ENCODE measurements at places on chromosomes 6 and 20.
A peak's percentile ranks its signal among the peaks of the same experiment; 100 is the strongest.

GRCh38 chr6:4258733-4259132 lies 123.4 kb upstream of the ECI2 start:
- DNase-seq, result no peak

GRCh38 chr6:38134704-38135088 lies 315.2 kb downstream of the ZFAND3 start:
- no peak for DNase-seq

- DNase-seq, result no peak
Observed at GRCh38 chr6:924661-925060, 231.7 kb upstream of the EXOC2 start.

GRCh38 chr6:166852451-166852975 lies 103.8 kb downstream of the RNASET2 start:
- no peak for DNase-seq

- DNase-seq, result no peak
Observed at GRCh38 chr6:3309391-3310050, 50.8 kb downstream of the PSMG4 start.

DNA sequence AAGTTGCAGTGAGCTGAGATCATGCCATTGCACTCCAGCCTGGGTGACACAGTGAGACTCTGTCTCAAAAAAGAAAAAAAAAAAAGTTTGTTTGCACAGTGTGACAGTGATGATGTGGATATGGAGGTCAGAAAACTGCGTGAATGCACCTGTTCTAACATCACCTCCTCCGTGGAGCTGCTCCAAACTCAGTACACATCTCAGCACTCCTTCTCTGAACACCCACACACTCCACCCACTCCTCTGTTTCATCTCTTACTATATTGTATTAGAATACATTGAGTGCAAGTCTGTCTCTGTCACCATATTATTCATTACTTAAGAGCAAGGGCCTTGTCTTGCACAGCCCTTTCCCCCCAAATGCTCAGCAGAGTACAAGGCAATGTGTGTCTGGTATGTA lies 51.5 kb upstream of the ENPP4 start:
- no peak for DNase-seq

GRCh38 chr6:36676141-36677058 lies 2.1 kb upstream of the CDKN1A start:
- DNase-seq, result no peak

- no peak for DNase-seq
Observed at GRCh38 chr20:23027721-23028120, 7.4 kb upstream of the SSTR4 start.

GRCh38 chr20:40476461-40476860 lies 212.6 kb downstream of the MAFB start:
- DNase-seq, result no peak

DNA sequence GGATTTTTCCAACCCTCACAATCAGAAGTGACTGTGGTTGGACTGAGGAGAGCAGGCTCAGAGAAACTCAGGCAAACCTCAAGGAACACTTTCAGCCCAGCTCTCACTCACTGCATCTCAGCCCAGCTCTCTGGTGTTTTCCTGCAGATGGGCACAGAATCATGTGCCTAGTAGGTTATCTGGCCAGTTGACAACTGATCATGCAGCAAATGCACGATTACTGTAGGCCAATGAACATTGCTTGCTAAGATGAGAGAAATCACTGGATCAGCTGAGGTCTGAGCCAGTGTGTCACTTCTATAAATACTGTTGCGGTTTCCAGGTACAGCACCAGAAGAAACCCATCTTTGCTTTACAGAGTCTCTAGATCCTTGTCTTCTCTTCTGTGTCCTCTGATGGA lies 540.5 kb downstream of the CD83 start:
- no peak for DNase-seq

- no peak for DNase-seq
Observed at GRCh38 chr6:148085631-148086331, 256.9 kb upstream of the SASH1 start.

GRCh38 chr6:70725817-70726415 lies 58.2 kb downstream of the SMAP1 start:
- DNase-seq, result no peak

DNA sequence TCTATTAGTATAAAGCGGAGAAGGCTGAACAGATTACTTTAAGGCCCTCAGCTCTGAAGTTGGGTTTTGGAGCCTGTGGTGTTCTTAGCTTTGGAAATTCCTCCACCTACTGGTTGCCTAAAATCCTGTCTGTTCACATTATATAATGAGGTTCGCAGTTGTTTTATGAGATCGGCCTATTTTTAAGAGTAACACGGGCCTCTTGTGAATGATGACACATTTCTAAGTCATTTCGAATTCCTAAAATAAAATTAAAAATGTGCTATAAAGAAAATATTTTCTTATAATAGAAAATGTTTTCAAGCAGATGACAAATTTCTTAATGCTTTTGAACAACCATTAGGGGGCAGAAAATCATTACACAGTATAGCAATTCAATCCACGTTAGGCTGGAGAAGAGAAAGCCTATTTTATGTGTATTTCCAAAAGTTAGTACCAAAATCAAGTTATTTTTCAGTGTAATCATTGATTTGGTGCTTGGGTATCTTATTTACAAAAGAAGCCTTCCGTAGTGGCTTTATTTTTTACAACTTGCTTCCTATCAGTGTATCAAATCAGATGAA lies 15.8 kb upstream of the FAM8A1 start:
- DNase-seq, result peak; percentile 67

- DNase-seq, result no peak
Observed at GRCh38 chr6:12916006-12916405, 199.4 kb downstream of the PHACTR1 start.

DNA sequence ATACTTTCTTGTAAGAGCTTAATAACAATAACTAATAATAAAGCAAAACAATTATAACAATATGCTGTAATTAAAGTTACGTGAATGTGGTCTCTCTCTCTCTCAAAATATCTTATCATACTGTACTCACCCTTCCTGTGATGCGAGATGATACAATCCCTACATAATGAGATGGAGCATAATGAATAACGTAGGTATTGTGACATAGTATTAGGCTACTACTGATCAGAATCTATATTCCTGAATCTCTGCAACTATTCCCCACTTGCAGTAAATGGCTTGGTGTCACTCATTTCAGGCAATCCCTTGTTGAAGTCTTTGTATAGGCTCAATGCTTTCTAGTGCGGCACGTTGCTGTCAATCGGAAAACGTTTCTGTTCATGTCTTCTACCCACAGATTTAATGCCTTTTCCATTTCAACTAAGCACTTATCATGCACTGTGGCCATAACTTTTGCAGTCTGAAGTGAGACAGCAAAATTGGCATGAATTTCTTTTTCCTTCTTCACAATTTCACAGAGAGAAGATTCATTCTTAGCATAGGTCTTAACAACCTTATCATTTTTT lies 32.3 kb downstream of the MOXD1 start:
- no peak for DNase-seq

GRCh38 chr6:98454809-98455322 lies 379.5 kb upstream of the POU3F2 start:
- DNase-seq, result no peak

DNA sequence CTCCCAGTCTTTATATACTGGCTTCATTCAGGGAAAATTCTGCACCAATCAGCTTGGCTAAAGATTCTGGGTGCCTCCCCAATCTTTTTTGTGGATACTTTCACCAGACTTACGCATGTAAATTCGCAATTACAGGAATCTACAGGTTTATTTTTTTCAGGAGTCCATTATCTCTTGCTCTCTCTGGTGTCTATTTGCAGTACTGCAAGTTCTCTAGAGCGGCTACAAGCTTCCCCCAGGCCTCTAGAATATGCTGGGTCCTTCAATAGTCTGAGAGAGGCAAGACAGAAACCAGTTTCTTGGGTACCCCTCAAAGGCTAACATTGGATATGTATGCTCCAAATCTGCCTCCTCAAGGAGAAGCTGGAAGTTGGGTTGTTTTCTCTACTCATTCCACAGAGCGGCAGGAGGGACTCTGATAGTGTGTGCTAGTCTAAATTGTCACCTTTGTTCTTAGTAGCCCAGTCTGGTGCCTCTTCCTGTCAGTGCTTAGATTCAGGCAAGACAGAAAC lies 58.5 kb downstream of the SUN5 start:
- DNase-seq, result no peak

DNA sequence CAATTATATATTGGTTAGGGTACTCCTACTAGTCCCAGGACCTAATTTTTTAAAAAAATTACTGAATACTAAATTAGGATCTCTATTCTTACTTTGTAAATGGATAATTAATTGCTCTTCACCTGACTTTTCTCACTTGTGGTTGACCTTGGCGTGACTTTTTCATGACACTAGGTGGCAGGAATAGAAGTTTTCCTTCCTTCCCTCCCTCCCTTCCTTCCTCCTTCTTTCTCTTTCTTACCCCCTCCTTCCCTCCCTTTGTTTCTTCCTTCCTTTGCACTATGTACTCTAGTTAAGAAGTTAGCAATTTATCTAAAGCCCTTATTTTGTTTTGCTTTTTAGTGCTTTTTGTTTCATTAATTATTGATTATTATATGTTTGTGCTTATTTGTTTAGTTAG lies 20.4 kb upstream of the HBS1L start:
- no peak for DNase-seq

DNA sequence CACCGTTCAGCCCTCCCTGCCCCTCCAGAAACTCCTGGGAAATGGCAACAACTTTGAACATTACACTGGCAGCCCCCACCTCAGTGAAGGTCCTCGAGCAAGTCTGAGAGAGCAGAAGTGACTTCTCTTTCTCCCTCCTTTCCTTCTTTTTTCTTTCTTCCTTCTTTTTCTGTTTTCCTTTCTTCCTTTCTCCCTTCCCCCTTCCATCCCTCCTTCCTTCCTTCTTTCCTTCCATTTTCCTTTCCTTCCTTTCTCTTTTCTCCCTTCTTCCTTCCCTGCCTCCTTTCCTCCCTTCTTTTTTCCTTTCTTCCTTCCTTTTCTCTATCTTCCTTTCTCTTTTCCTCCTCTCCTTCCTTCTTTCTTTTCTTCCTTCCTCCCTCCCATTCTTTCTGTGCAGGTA lies 162.7 kb downstream of the UNC5CL start:
- DNase-seq, result no peak

- no peak for DNase-seq
Observed at GRCh38 chr6:115681978-115682775, 378.5 kb downstream of the FRK start.

- DNase-seq, result no peak
Observed at GRCh38 chr6:158854214-158855101, 35.3 kb upstream of the EZR start.

DNA sequence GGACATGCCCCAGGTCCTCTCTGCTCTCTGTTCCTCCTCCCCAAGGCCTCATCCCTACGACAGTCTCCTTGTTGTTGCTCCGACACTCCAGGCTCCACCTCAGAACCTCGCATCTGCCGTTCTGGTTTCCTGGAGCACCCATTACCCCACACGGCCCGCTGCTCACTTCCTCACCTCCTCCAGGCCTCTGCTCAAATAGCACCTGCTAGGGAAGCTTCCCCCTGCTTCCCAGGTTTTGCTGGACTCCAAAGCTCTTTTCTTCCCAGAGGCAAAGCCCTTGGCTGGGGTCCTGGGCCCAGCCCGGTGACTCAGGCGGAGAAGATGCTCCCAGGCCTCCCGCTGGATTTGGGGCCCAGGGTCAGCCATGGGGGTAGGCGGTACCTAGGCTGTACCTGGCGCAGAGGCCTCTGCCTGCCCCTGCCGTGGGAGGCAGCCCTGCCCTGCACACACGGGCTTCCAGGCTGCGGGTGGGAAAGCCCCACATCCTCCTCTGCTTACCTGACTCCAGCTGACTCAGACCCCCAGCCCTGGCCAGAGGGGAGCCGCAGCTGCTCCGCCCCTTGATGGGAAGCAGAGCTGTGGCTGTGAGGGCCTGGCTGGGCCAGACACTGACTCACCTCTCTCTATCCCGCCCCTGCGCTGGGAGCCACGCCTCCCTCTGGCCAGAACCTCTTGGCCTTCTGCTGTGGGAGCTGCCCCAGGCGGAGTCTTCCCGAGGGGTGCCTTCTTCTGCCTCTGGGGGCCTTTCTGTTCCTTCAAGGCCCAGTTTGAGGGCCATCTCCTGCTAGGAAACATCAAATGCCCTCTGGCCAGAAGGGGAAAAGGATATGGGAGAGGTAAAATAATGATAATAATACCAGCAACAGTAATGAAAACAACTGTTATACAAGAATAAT lies 130.5 kb downstream of the CEBPB start:
- peak; percentile 97 for DNase-seq

- DNase-seq, result no peak
Observed at GRCh38 chr6:135258970-135259369, 77.9 kb downstream of the MYB start.

DNA sequence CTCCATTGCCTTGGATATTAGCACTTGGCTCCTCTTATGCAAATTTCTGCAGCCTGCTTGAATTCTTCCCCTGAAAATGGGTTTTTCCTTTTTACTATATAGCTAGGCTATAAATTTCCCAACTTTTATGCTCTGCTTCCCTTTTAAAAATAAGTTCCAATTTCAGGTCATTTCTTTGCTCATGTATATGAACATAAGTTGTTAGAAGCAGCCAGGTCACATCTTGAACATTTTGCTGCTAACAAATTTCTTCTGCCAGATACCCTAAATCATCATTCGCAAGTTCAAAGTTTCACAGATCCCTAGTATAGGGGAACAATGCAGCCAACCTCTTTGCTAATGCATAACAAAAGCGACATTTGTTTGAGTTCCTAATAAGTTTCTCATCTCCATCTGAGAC lies 34.5 kb upstream of the ENPP4 start:
- no peak for DNase-seq

DNA sequence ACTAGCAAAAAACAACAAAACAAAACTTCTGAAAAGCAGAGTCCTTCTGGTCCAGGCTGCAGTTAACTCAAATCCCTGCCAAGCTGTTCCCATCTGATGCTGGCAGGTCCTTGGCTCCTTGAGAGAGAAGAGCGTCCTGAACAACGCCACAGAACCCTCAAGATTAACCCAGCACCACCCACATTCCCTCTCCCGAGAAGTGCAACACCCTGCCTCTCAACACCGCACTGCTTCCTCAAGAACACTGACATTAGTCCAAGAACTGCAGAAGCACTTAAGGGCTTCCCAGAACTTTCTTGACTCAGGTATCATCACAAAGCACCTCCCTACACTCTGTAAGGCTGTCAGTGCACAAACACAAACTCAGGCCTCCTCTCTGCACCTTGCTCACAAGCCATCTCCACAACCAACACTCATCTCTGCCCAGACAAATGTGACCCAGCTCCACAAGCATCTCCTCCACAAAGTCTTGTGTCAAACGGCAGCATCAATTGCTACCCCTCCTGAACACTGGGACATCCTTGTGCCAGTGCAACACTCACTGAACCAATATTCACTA lies 7.5 kb downstream of the MRPL14 start:
- DNase-seq, result no peak

- no peak for DNase-seq
Observed at GRCh38 chr20:35695245-35695749, 3.9 kb downstream of the NFS1 start.

GRCh38 chr6:138538390-138539031 lies 39.2 kb upstream of the NHSL1 start:
- no peak for DNase-seq

- DNase-seq, result no peak
Observed at GRCh38 chr6:114521926-114522325, 179.1 kb upstream of the HS3ST5 start.

DNA sequence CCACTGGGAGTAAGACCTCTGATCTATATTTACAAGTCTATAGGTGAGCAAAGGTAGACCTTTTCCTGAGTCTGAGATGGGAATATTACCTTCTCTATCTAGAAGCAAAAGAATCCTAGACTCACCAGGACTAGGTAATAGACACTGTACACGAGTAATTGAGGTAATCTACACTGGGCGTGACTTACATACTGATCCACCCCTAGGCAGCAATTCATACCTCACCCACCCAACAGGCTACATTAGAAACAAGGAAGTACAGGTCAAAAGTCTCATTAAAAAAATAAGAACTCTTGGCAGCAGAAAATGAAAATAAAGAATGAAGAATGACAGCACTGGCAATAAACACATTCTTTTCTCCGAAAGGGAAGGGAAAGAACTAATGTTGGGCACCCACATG lies 7.6 kb downstream of the CSNK2A1 start:
- DNase-seq, result no peak
